ENCODE measurements at places on chromosomes 2 and 18.

DNA sequence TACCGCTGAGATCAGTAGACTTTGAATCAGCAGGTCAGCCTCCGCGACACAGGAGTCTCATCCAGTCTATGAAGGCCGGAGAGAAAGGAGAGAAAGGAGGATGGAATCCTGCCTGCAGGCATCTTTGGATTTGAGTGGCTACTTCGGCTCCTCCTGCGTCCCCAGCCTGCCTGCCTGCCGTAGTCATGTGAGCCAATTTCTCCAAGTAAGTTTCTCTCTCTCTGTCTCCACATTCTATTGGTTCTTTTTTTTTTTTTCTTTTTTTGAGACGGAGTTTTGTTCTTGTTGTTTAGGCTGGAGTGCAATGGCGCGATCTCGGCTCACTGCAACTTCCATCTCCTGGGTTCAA, 16.7 kb downstream of the PDCD1 start:
- DNase-seq = no peak

GRCh38 chr2:62152000-62152399, 43.9 kb upstream of the B3GNT2 start:
- DNase-seq = no peak

DNA sequence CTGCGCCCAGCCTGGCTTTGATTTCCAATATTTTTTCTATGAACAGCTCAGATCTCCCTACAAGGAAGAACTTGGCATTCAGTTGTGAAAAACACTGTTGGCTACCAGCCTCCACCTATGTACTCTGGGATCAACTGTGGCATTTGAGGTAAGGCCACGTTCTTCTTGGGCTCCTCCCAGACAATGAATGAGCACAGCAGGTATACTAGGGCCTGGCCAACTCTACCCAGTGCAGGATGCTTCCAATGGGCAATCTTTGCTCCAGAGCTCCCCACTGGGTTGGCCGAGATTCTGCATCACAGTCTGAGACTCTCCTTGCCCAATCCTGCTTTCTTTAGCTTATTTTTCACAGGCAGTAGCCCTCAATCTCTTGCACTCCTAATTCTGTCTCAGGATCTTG, 75.9 kb downstream of the TMEM131 start:
- no peak for DNase-seq

DNA sequence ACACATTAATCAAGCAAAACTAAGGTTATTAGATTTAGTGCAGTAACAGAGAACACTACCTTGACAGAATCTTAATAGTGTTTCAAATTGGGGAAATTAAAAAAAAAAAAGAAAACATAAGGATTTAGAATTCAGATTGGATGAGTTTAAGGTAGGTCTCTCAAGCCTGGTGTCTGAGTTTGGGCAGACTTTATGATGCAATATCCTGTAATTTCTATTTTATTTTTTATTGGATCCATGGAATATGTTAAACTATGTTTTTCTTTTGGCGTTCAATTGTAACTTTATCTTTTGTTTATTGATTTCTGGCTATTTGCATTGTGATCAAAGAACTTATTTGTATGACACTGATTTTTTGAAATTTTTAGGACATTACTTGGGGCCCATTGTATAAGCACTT, 394.1 kb upstream of the NETO1 start:
- no peak for DNase-seq

DNA sequence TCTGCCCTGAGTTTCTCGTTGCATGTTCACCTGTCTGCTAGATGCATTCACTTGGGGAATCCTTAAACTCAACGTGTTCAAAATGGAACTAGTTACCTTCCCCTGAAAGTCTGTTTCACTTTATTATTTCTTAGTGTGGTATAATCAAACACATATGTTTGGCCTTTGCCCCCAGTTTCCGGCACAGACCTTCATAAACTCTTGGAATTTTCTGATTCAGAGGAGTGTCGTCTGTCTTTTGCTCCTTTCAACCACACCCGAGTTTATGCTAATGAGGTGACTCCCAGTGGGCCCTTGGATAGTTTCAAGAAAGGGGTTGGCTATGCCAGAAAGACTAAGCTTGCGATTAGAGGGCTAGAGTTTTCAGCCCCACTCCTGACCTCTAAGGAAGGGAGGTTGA, 198.9 kb downstream of the CDCA7 start:
- DNase-seq = no peak

DNA sequence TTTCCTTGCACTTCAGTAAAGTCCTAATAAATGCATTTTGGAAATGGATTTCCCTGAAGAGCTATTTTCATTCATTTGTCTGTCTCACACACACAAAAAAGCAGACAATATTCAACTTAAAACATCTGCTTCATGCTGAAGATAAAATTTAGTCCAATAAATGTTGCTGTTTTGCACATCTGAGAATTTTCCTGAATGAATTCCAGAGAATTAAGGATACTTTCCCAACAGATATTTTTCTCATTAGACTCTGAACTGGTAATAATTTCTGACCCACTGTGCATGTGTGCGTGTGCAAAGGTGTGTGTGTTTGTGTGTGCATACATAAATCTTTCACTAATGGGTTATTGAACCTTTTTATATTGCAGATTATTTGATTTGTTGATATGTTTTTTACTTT, 390.2 kb upstream of the TMEFF2 start:
- no peak for DNase-seq

All from activated CD4-positive, alpha-beta T cell treated with anti-CD3 and anti-CD28 coated beads for 36 hours (primary cell).